Stimulated activated CD8-positive, alpha-beta memory T cell treated with anti-CD3 and anti-CD28 coated beads, Interleukin-2, amount 100 ng/mL, for 48 hours (primary cell): ENCODE measurements at places on chromosomes 1 and 21.

- DNase-seq, result no peak
These were observed 15.9 kb downstream of the ZBTB8B start for GRCh38 chr1:32480761-32481160.

GRCh38 chr1:40079774-40080400 is 17.2 kb downstream of the PPT1 start:
- DNase-seq, result no peak

GRCh38 chr1:30909365-30910068 is 959 bp upstream of the SDC3 start:
- no peak for DNase-seq

- no peak for DNase-seq
These were observed 50.3 kb downstream of the SYT2 start for GRCh38 chr1:202659974-202660373.

DNA sequence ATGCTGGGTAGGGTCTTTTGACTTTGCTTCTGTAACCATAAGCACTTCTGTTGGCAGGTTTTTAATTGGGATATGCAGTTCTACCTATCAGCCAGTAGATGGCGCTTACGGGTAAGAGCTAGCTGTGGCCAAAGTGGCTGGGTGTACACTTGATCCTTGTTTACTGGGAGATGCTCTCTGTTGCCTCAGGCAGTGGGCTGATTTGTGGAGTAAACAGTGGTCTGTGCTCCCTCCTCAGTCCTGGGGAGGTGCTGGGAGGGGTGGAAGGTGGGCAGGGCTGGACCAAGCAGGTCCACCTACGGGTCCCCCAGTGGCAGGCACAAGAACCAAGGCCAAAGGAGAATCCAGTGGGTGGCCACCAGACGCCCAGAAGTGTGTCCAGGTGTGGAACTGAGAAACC is 43.4 kb downstream of the RALGPS2 start:
- peak; percentile 0 for DNase-seq

DNA sequence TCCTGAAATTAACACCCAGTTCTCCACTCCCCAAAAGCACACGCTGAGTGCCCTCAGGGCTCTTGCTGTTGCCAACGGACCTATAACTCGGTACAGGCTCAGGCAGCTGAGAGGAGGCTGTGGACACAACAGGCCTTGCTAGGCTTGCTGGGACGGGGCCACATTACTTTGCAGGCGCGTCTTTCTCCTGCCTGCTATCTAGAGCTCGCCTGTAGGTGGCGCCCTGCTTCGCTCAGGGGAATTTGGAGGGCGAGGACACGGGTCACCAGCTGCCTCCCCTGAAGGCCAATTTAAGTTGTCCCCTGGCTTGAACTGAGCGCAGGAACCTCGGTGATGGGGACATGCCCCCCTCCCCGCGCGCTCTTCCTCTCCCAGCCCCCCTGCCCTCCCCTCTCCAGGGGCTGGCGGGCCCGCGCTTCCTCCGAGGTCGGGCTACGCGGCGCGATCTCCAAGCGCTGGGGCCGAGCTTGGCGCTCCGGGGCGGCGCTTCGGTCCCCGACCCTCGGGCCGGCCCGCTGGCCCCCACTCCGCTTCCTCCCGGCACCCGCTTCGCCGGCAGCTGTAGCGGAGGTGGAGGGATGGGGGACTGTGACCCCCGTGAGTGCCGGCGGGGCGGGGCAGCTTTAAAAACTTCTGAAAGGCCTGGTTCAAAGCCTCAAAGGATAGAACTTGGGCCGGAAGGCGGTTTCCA is 32.4 kb upstream of the NFIA start:
- peak; percentile 76 for DNase-seq

- DNase-seq, result no peak
These were observed 117.7 kb downstream of the SLC45A1 start for GRCh38 chr1:8435569-8436071.

GRCh38 chr1:198161718-198162090 is 4.9 kb downstream of the NEK7 start:
- DNase-seq, result no peak

- DNase-seq, result no peak
These were observed 659 bp downstream of the FAF1 start for GRCh38 chr1:50959303-50959912.

DNA sequence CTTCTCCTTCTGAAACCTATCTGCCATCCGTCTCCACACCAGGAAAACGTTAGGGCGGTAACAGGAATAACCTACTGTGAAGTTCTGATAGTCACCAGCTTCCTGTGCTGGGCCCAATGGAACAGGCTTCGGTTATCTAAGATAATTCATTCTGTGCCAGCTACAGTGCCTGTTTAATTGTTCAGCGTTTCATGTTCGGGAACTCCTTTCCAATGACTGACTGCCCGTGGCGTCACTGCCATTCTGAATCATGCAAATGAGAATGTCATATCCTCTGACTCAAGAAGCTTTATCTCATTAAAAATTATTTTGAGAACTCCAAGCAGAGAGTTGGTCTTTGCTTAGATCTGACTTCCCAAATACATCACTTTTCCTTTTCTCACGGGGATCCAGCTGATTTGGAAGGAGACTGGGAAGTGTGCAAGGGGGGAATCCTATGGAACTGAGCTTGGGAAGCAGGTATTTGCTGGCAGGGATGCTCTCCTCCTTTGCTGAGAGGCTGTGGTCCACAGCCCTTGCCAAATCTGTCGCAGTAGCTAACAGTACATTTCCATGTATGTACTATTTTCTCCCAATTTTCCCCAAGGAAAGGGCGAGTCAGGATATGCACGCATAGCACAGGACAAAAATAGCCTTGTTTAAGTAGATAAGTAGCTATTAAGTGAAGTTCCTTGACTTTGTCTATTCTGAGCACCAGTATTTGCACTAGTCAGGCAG is 358.7 kb downstream of the LTN1 start:
- DNase-seq, result no peak

DNA sequence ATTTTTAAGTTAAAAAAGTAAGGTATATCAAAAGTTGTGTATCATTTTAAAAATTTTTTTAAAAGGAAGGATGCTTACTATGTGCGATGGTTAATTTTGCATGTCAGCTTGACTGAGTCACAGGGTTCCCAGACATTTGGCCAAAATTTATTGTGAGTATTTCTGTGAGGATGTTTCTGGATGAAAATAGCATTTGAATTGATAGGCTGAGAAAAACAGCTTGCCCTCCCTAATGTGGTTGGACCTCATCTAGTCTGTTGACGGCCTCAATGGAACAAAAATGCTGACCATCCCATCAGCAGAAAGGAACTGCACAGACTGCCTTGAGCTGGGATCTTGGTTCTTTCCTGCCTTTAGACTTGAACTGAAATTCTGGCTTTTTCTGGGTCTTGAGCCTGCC is 724.5 kb downstream of the NCAM2 start:
- DNase-seq, result no peak

DNA sequence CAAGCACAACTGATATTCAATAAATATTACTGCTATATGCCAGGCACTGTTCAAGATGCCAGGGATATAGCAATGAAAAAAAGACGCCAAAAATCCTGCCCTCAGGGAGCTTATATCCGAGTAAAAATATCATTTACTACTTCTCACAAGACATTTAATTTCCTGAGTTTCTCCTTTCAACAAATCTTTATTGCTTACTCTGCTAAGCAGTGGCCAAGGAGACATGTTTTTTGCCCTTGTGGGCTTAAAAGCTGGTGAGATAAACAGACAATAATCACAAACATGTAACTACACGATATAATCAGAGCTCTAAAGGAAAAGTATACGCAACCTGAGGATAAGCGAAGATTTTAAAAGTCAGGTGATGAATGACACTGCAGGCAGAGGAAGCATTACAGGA is 19.5 kb downstream of the TGFBR3 start:
- no peak for DNase-seq

DNA sequence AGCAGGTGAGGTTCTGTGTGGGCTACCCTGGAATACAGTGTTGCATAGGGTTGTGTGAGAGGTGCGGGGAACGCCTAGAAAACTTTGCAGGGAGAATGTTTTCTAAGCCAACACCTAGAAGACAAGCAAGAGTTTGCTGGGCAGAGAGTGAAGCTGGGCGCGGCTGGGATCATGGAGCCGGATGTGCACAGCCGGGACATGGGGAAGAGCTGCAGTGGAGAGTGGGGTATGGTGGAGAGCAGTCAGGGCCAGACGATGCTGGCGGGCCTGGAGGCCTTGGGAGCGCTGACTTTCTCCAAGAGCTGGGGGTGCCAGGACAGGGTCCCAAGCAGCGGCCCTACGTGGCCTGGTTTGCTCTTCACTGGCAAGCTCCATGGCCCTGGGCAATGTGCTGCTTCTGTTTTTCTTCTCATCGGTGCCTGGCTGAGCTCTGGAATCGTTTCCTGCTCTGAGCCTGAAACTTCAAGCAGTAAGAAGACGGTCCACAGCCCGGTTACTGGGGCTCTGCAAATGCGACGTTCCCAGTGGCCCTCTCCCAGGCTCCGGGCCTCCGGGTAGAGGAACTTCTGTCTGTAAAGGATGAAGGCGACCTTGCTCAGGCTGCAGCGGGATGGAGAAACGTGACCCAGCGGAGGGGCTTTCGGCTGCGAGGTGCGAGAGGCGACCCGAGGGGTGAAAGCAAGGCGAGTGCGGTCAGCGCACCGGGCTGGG is 51.9 kb upstream of the CD34 start:
- no peak for DNase-seq

DNA sequence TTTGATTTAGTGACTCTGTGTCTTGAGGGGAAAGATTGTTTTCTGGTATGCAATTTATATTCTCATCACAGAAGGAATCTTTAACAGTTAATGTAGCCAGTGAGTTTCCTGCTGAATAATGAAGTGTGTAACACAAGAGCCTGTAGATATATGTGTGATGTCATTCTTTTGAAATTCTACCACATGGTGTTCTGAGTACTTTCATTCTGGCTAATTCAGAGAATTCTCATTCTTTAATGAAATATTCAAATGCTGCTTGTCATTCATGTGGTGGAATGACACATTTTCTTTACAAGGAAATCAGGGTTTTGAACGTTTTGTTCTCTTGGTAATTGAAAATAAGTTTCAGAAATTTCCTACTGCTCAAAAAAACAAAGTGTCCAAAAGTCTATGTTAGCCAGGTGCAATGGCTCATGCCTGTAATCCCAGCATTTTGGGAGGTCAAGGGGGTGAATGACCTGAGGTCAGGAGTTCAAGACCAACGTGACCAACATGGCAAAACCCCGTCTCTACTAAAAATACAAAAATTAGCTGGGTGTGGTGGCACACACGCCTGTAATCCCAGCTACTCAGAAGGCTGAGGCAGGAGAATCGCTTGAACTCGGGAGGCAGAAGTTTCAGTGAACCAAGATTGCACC is 79.6 kb downstream of the MAP3K21 start:
- DNase-seq, result no peak

DNA sequence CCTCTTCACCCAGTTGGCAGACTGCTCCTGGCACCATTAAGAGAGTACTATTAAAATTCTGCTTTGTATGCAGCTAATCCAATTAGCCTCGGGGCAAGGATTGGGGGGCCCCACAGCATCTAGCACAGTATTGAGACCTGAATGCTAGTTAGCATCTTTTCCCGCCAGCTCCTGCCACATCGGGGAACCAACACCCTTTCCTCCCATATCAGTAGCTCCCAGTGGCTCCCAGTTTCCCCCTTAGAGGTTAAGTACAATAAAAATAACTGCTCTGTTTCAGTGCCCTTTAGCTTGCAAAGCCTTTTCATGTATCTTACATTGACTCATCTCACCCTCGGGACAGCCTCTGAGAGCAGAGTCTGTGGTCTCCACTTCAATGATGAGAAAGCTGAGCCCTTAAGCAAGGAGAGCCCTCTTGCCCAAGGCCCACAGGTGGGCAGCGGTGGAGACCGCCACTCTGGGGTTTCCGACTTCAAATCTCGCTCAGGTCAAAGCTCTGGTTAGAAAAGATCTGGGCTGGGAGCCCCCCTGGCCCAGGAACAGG is 4.2 kb upstream of the PMVK start:
- DNase-seq, result no peak

- DNase-seq, result no peak
These were observed 85.9 kb downstream of the PGM1 start for GRCh38 chr1:63679076-63679475.

- DNase-seq, result no peak
These were observed 34.4 kb upstream of the PADI1 start for GRCh38 chr1:17170571-17170970.

DNA sequence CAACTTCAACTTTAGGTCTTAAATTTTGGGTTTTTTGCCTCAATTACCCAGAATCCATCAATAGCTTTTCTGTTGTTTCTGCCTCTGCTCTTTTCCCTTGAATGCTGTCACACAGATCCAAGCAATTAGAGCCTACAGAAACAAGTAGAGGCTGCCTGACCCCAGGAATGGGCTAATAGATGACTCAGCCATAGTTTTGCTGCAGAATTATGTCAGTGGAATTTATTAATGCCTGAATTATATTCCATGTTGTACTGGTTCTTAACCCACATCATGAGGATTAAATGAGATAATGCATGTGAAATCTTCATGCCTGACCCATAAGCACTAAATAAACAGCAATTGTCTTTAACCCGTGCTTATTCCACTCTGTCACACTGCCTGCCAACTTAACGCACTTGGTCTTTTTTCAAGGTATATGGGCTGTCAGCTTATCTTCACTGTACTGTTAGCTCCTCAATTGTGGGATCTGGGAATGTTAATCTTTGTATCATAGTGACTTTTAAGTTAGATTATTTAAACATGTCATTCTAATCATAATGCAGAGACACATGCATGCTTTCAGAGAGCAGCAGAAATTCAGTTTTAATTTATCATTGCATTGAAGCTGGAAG is 213.3 kb downstream of the ROR1 start:
- DNase-seq, result no peak

DNA sequence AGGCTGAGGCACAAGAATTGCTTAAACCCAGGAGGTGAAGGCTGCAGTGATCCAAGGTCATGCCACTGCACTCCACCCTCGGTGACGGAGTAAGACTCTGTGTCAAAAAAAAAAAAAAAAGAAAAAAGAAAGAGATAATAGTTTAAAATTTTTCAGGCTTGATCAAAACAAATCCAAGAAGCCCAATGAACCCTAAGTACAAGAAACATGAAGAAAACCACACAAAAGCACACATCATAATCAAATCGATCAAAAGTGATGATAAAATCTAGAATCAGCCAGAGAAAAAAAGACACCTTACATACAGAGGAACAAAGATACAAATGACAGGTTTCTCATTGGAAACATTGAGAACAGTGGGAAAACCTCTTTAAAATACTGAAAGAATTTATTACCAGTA is 31.5 kb downstream of the LDLRAD1 start:
- DNase-seq, result no peak

GRCh38 chr1:40451238-40451585 is 936 bp downstream of the ZFP69B start:
- no peak for DNase-seq

GRCh38 chr1:162404550-162405160 is 7.3 kb downstream of the SH2D1B start:
- DNase-seq, result no peak

- DNase-seq, result no peak
These were observed 29.5 kb upstream of the ABCG1 start for GRCh38 chr21:42189431-42189830.

DNA sequence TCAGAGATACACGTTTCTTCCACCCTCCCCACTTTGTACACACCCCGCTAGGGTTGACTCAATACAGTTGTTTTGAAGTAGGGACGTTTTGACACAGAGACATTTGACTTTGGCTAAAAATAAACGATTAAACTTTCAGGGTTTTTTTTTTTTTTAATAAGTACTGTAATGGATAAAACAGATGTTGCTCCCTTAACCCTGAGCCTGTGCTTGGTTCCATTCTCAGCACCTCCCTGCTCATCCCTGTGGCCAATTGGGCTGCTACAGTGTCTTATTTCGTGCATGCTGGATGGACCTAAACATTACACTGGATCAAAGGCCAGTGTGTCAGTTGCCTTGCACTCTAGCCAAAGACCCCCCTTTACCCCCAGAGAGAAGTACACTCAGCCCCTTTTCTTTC is 16.9 kb downstream of the GRHL3 start:
- DNase-seq, result no peak
